ENCODE measurements at places on chromosomes 4 and X.

DNA sequence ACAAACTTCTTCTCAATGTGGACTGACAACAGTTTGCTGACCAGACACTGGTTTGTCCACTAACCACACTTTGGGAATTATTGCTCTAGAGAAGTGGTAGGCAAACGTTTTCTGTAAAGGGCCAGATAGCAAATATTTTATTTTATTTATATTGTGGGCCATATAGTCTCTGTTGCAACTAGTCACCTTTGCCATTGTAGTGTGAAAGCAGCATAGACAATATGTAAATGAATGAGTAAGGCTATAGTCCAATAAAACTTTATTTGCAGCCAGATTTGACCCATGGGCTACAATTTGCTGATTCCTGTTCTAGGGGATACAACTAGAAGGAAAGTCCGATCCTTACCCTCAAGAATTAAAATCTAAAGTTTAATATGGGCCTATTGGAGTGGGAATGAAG, 14.5 kb downstream of the TSPAN7 start:
- DNase-seq, result no peak

DNA sequence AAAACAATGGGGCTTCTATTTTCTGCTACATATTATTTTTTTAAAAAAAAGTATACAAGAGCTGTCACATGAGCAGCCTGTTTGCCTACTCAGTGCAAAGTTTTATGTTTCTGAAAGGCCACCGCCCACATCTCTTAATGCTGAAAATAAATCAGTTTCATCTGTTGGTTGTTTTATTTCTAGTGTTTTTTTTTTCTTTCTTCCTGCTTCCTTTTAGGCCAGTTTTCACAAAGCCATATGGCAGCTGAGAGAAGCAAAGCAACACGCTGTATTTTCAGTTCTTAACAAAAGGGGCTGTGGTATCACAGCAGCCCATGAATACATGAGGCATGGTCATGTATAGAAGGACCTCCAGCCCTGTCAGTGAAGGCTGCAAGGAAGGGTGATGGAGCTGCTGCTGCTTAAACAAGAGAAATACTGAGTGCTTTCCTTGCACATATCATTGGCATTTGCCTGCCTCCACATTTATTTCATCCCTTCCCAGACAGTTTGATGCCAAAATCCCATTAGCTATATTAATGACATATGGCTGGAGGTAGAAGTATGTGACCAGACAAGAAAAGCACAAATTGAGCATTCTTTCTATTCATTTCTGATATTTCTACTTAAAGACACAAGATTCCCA, 172.5 kb downstream of the PCDH18 start:
- no peak for DNase-seq

DNA sequence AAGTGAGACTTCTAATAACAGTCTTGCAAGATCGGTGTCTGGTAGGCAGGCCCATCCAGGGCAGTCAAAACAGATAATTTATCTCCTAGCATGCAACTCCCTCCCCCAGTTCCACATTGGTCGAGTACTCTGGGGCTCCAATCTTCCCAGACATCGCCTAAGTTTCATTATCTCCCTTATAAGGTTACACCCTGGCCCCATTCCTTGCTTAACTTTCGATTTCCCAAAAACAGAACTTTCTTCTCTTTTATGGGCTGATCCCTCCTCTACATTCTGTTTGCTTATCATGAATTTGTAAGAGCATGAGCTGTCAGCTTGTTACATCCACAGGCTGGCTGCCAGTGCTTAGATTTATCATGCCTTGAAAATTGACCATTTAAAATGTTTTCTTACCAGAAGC, 471.3 kb downstream of the TECRL start:
- peak; percentile 44 for DNase-seq

DNA sequence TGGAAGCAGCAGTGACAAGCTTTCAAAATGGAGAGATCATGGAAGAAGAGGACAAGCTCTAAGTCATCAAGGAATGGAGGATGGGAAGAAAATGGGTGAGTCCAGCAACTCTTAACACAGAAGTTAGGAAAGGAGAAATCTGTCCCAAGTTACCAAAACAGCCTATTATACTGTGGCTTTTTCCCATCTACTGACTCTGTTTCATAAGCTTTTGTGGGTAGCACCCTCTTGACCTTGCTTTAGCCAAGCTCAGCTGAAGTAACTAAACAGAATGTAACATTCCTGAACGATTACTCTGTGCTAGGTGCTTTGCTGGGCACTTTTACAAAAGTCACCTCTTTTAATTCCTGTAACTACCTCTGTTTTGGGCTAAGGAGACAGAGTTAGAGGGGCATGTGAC, 54.9 kb downstream of the MAP7D2 start:
- DNase-seq, result peak; percentile 20

DNA sequence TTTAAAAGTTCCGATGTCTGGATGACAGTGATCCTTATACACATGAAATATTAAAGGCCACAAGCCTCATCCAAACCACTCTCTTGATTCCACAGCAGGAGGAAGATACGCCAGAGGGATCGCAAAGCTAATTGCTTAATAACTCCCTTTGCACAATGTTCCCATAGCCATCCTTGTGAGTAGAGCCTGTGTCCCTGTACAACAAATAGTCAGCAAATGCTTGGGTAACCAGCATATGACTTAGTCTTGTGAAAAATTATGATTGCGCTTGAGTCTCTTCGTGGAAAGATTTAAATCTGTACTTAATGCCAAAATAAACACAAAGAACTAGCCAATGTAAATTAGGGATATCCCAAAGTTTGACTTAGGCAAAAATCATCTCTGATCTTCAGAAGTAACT, 31.5 kb downstream of the SLC9A7 start:
- DNase-seq, result peak; percentile 27

DNA sequence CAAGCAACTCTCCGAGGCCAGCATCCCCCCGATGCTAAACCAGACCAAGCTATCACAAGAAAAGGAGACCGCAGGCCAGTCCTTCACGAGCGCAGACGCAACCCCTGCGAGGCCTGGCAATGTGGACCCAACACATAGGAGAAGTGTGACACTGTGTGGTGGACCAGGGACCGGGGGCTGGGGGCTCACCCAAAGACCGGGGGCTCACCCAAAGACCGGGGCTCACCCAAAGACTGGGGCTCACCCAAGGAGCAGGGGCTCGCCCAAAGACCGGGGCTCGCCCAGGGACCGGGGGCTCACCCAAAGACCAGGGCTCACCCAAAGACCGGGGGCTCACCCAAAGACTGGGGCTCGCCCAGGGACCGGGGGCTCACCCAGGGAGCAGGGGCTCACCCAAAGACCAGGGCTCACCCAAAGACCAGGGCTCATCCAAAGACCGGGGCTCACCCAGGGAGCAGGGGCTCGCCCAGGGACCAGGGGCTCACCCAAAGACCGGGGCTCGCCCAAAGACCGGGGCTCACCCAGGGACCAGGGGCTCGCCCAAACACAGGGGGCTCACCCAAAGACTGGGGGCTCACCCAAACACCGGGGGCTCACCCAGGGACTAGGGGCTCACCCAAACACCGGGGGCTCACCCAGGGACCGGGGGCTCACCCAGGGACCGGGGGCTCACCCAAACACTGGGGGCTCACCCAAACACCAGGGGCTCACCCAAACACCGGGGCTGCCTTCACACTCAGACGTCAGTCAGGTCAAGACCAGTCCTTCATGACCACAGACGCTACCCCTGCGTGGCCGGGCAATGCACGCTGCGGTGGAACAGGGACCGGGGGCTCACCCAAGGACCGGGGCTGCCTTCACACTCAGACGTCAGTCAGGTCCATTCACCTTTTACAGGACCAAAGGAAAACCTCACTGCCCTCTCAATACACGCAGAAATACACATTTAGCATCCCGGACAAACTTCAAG, 32.9 kb downstream of the PPP2R3B start:
- no peak for DNase-seq

- DNase-seq, result peak; percentile 52
Measured at GRCh38 chr4:176377780-176378179, 58.0 kb downstream of the SPCS3 start.

DNA sequence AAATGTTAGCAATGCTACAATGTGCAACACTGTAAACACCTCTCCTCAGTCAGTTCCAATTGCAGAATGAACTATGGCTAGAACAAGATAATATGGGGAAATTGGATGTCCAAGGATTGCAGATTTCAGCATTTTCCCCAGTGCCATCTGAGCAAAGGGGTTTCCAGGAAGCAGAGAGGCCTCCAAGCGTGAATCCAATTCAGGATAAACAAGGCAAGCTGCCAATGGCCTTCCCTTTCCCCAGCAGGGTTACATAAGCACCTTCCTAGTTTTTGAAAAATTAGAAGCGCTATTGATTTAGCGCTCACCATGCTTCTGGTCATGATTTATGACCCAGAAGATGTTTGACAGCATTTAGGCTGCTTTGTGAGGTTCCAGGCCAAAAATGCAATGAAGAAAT, 223.0 kb upstream of the GATB start:
- DNase-seq, result no peak

DNA sequence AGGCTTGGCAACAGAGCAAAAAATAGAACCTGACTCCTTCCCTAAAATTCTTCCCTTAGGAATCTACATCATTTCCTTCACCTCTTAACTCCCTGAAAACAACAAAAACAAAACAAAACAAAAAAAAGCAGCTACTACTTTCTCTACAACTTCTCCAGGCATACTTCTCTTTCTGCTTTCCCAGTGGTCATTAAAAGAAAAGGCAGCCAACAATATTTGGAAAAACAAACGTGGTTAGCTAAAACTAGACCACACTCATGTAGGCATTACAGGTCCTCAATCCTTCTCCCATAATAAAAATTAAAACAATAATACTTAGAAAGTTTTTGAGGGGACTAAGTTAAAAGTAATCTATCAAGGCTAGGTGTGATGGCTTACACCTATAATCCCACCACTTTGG, 29.0 kb upstream of the SMIM14 start:
- no peak for DNase-seq

DNA sequence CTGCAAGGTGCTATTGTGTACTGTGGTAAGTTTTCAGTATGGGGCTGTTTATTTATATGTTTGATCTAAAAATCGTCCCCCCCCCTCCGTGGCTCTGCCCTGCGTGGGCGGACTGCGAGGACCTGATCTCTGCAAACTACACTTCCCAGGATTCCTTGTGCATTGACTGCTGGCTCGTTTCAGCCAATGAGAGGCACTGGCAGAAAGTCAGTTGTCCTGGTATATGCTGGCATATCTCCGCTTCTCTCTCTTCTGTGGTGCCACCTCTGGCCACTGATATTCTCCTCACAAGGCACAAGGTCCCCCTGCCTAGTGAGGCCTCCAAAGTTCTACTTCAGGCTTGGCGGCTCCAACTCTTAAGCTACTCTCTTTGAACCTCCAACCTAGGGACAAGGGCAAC, 168.8 kb upstream of the ZFP42 start:
- DNase-seq, result no peak

DNA sequence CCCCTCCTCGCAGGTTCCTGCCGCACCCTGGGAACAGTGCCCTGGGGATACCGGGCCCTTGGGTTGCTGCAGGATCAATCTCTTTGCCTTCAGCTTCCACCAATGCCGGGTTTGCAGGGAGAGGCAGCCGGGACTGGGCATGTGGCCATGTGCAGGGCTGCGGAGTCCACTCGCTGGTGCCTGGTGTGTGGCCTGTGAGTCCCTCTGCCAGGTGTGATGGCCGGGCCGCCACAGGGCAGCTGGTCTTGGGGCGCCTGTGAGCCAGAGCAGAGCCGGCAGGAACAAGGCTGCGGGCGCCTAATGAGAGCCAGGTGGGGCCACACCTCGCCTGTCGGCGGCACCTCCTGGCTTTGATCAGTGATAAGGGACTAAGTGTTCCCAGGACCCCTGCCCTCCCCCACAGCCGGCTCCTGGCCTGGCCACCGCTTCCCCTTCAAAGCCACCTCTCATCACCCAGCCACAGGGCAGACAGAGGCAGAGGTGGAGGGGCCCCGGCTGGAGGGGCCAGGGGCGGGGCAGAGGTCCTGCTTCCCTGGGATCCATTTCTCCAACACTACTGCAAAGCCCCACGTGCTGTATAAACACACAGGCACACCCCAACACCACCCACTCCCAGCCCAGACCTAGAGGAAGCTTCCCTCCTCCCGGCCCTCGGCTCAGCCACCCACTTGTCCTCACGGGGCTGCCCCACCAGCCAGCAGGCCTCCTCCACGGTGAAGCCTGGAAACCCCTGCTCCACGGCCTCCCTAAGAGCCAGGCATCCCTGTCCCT, 132.7 kb downstream of the CPZ start:
- no peak for DNase-seq

DNA sequence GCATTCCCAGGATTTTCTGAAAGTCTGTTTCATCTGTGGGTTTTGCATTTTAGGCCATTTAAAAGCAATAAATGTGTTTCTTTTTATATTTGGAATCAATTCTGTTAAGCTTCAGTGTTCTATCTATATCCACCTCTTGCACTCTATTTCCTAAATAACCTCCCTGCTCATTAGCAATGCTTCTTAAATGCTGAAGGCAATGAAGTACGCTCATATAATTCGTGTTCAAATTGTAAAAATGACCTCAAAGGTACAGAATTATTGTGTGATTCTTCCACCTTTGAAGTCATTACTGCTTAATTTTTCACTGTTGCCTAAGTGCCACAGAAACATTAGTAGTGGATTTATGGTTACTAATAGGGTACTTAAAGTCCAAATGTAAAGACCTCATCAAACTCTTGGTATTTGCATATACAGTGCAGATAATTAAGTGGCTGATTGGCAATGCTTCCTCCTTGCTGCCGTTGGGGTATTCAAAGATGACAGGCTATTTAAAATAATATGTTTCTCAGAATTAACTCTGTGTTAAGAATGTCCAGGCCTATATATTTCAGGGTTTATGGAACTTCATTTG, 730.8 kb downstream of the TECRL start:
- no peak for DNase-seq

GRCh38 chr4:59689149-59689548, 1511.0 kb upstream of the ADGRL3 start:
- no peak for DNase-seq

- DNase-seq, result peak; percentile 13
Measured at GRCh38 chrX:36909676-36910030, 98.5 kb upstream of the FAM47C start.

- DNase-seq, result no peak
Measured at GRCh38 chr4:83732114-83732635, 196.3 kb downstream of the GPAT3 start.

DNA sequence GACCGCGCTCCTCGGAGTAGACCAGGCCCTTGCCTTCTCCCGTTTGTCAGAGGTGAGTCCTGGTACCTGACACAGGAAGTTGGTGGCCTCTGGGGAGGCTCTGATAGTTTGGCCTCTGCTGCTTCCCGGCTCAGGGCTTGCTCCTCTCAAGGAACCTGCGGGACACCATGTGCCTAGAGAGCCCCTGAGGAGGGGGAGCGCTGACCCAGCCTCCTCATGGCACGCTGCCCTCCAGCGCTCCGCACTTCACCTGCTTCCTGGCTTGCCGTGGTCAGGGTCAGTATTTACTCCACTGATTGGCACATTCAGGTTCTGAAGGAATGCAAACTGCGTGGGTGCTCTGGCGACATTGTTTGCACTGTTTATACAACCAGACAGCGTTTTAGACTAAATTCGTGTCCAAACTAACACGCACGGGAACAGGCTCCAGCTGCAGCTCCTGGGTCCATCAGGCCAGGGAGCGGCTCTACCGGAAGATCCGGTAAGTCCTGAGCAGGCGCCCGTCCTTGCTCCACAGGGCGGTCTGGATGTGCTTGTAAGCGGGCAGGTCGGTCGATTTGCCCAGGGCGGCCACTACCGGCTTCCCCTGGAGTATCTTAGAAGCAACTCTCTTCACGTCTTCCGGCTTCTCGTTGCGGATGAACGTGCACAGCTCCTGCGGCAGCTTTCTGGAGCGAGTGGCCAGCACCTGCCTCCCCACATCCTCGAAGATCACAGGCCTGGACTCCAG, 121.6 kb upstream of the GRID2 start:
- no peak for DNase-seq

Data from fibroblast of pulmonary artery (primary cell).